ENCODE measurements at places on chromosomes 3 and 15. TPM values are rescaled to one million over a fixed set of nuclear protein-coding genes. Genes with fewer than 3 reads are reported as not detected.
A peak's percentile ranks its signal among the peaks of the same experiment; 100 is the strongest.

- H3K27ac ChIP-seq, result no peak overlapping the region
- H3K4me3 ChIP-seq, result no peak overlapping the region
- H3K27me3 ChIP-seq, result no peaks in the 10 kb centered on the region
- H3K4me1 ChIP-seq, result no peaks in the 10 kb centered on the region
These were observed 2.7 kb downstream of the TMEM108 start for GRCh38 chr3:133040696-133041523.

DNA sequence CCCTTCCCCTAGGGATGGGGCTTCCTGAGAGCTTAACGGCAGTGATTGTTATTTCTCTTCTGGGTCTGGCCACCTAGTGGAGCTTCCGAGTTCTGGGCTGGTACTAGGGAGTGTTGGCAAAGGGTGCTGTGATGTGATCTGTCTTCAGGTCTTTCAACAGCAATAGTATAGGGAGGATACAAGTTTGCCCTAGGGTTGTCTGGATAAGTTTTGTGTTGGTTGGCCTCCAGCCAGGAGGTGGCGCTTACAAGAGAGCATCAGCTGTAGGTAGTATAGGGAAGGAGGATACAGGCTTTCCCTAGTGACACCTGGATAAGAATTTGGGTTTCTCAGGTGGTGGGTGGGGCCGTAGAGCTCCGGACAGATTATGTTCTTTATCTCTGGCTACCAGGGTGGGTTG is 19.2 kb upstream of the CPOX start:
- peak; percentile 48 for DNase-seq
- H3K27me3 ChIP-seq, result no peaks in the 10 kb centered on the region
- no peak overlapping the region for H3K4me3 ChIP-seq
- no peaks in the 10 kb centered on the region for H3K4me1 ChIP-seq
- no peak overlapping the region for H3K27ac ChIP-seq

The ITGB5 gene
- 123 TPM for total RNA-seq

GRCh38 chr3:54878145-54878544 is 49.7 kb downstream of the LRTM1 start:
- no peaks in the 10 kb centered on the region for H3K36me3 ChIP-seq
- H3K4me3 ChIP-seq, result no peak overlapping the region
- H3K27ac ChIP-seq, result no peak overlapping the region
- H3K4me1 ChIP-seq, result no peaks in the 10 kb centered on the region
- DNase-seq, result no peak

- H3K27ac ChIP-seq, result no peak overlapping the region
- H3K4me3 ChIP-seq, result no peak overlapping the region
- no peaks in the 10 kb centered on the region for H3K36me3 ChIP-seq
These were observed 55.1 kb upstream of the NSMCE3 start for GRCh38 chr15:29324746-29325145.

The TUBGCP5 gene
- total RNA-seq, result 53.1 TPM

DNA sequence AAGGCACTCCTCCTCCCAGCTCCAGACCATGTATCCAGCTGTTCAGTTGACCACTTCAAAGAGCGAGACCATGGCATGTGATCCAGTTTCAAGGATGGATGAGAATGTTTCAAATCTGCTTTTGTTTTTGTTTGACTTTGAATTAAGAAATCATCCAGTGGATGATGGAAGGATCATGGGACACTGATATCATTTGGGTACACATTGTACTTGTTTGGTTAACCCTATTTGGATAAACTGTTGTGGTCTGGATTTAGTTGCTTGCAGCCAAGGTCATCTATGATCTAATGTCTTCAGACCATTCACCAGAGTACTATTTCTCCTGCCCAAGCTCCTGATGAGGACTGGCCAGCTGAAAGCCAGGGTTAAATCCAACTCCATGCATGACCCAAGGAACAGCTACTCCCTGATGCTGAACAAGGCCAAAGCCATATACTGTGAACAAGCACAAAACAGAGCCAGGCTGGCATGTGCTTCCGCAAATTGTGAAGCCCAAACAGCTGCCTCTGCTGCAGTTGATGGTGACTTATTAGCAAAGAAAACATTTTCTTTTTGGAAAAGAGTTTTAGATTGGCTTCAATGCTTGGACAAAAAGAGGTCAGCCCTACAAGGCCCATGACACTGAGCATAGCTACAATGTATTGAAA is 5.2 kb upstream of the ADAMTS17 start:
- no peak for DNase-seq
- no peaks in the 10 kb centered on the region for H3K27me3 ChIP-seq
- H3K4me1 ChIP-seq, result no peaks in the 10 kb centered on the region
- H3K27ac ChIP-seq, result no peak overlapping the region

The NR1I2 gene
- not detected for total RNA-seq

The IGSF10 gene
- 2.6 TPM for total RNA-seq

- no peaks in the 10 kb centered on the region for H3K4me1 ChIP-seq
- H3K4me3 ChIP-seq, result no peak overlapping the region
- no peaks in the 10 kb centered on the region for H3K36me3 ChIP-seq
- no peak for DNase-seq
- no peak overlapping the region for H3K27ac ChIP-seq
These were observed 60.2 kb downstream of the PLXNA1 start for GRCh38 chr3:127043041-127043641.

DNA sequence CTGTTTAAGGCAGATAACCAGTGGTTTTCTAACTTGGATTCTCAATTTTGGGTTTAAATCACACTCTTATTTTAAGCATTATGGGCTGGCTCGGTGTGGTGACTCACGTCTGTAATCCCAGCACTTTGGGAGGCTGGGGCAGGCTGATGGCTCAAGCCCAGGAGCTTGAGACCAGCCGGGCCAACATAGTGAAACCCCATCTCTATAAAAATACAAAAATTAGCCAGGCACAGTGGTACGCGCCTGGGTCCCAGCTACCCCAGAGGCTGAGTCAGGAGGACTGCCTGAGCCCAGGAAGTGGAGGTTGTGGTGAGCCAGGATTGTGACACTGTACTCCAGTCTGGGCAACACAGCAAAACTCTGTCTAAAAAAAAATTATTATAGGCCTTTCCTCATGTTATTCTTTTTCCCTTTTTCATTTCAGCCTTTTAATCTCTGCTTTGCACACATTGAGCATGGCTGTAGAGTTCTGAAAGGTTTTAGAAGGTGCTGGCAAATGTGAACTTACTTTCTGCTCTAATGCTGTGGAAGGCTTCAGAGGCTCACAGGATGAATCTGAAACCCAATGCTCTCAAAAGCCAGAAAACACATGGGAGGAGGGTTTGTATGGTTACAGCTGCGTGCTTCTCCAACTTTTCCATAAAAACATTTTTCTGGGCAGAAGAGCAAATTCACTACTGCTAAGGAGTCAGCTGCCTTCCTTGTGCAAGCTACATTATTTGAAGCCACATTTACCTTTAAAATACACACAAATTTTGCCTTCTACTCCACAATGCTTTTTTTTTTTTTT is 32.5 kb downstream of the CHAC1 start:
- no peak for DNase-seq
- H3K4me3 ChIP-seq, result no peak overlapping the region
- no peaks in the 10 kb centered on the region for H3K4me1 ChIP-seq
- H3K36me3 ChIP-seq, result no peaks in the 10 kb centered on the region
- H3K27me3 ChIP-seq, result no peaks in the 10 kb centered on the region

The ZBBX gene
- total RNA-seq, result not detected

DNA sequence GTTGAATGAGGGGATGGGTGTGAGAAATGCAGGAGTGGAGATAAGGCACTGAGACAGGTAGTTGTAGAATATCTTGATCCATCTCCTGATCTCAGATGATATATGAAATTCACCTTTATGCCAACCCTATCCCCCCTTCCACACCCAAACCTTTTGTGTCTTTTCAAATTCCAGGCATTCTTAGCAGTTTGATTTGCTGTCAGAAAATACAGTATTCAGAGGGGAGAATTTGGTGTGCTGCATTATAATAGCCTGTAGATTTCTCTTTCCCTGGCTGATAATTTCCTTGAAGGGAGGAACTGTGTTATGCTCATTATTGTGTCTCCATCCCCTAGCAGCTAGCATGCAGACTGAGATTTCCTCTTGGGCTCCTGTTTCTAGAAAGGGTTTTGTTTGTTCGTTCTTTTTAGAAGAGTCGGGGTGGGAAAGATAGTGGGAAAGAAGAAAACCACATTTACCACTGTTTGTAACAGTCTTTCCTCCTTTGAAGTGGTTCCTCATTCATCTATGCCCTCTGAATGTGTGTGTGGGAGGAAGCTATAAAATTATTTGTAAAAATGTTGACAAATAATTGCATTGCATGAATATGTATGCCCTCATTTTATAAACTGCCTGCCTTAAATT is 373.4 kb downstream of the DIPK2A start:
- peaks cover 56% of the 10 kb centered on the region for H3K4me1 ChIP-seq
- H3K27ac ChIP-seq, result peak overlapping the region; percentile 89
- no peak overlapping the region for H3K4me3 ChIP-seq
- no peaks in the 10 kb centered on the region for H3K36me3 ChIP-seq
- DNase-seq, result no peak
- H3K27me3 ChIP-seq, result no peaks in the 10 kb centered on the region

The NMNAT3 gene
- 17.5 TPM for total RNA-seq

DNA sequence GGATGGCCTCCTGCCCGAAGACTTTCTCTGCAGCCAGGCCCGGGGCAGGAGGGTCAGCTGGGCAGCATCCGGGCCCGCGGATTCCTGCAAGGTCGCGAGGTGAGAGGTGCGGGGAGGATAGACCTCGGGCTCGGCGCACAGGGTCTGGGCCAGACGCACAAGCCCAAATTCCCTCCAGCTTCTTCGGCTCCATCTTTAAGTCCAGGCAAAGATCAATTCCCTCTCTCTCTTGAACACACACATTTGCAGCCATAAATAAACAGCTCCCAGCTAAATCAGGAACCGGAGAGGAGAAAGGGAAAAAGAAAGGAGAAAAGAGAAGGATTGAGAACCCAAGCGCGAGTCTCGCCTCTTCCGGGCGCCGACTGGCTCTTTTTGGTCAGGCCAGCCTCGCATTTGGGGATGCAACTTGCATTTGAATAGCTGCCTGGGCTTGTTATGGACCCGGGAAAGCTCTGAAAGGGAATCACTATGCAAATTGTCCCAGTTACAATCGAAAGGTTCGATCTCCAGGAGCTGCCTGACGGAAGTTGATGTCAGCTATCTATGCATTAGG is 14.5 kb upstream of the ONECUT1 start:
- no peaks in the 10 kb centered on the region for H3K27me3 ChIP-seq
- no peak overlapping the region for H3K4me3 ChIP-seq
- H3K36me3 ChIP-seq, result no peaks in the 10 kb centered on the region
- H3K27ac ChIP-seq, result no peak overlapping the region
- no peak for DNase-seq

The FOXB1 gene
- not detected for total RNA-seq

GRCh38 chr3:167671878-167672427 is 18.2 kb upstream of the WDR49 start:
- DNase-seq, result no peak
- H3K4me3 ChIP-seq, result no peak overlapping the region
- H3K4me1 ChIP-seq, result no peaks in the 10 kb centered on the region
- no peaks in the 10 kb centered on the region for H3K27me3 ChIP-seq
- no peak overlapping the region for H3K27ac ChIP-seq

GRCh38 chr3:126545544-126545943 is 13.2 kb downstream of the C3orf22 start:
- H3K36me3 ChIP-seq, result no peaks in the 10 kb centered on the region
- DNase-seq, result no peak
- no peaks in the 10 kb centered on the region for H3K27me3 ChIP-seq
- no peaks in the 10 kb centered on the region for H3K4me1 ChIP-seq
- no peak overlapping the region for H3K4me3 ChIP-seq

- DNase-seq, result no peak
- no peaks in the 10 kb centered on the region for H3K27me3 ChIP-seq
- no peaks in the 10 kb centered on the region for H3K36me3 ChIP-seq
- no peak overlapping the region for H3K4me3 ChIP-seq
- no peaks in the 10 kb centered on the region for H3K4me1 ChIP-seq
- no peak overlapping the region for H3K27ac ChIP-seq
These were observed 276.9 kb downstream of the TLE3 start for GRCh38 chr15:69820819-69821218.

DNA sequence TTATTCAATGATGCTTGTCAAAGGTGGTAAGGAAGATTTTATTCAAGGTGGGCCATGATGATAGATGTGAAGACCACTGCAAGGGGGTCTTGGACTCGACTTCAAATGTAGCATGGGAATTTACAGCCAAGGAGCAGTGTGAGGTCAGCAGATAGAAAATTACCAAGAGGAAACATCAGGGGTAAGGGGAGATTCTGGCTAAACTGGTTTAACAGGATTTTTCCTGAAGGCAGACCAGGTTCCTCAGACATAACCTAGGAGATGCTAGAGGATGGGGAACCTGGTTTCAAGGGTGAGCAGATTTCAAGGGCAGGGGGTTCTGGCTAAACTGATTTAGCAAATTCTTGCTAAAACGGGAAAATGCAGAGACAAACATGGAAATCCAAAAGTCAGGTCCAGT is 464.9 kb downstream of the TAFA4 start:
- DNase-seq, result peak; percentile 10
- no peaks in the 10 kb centered on the region for H3K27me3 ChIP-seq
- H3K36me3 ChIP-seq, result no peaks in the 10 kb centered on the region
- H3K27ac ChIP-seq, result no peak overlapping the region
- H3K4me3 ChIP-seq, result no peak overlapping the region
- peaks cover 9% of the 10 kb centered on the region for H3K4me1 ChIP-seq

DNA sequence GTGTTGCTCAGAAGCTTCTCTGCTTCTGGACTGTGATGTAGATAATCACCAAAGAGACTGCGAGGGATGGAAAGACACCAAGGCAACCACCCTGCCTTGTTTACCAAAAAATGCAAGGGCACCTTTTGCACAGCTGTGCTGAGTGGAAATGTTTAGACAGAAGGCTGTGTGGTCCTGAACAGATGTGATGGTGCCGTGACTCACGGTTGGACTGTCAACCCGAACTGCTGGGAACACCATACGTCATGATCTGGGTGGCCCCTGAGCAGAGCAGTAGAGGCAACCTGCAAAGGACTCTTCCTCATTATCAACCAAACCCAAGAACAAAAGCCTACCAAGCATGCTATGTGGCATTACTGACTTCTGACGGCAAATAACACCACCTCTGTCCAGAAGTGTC is 61.3 kb upstream of the LPP start:
- no peak for DNase-seq

DNA sequence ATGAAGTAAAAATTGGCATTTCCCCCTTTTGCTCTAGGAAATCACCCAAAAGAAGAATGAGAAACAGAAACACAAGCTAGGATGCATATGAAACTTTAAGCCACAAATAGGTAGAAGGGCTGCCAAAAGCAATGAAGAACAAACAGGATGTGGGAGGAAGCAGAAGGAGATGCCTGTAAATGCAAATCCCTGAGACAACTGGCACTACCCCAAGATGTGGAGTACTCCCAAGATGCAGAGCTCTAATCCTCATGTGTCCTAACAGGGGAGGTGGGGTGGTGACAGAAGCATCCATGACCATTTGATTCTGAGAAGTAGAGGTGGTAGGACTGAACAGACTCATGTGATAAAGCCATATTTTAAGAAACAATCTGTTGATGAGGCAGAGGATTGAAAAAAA is 31.9 kb upstream of the ZNF280D start:
- H3K4me1 ChIP-seq, result no peaks in the 10 kb centered on the region
- no peak overlapping the region for H3K27ac ChIP-seq
- no peaks in the 10 kb centered on the region for H3K36me3 ChIP-seq
- no peak for DNase-seq

The ROPN1 gene
- total RNA-seq, result not detected

DNA sequence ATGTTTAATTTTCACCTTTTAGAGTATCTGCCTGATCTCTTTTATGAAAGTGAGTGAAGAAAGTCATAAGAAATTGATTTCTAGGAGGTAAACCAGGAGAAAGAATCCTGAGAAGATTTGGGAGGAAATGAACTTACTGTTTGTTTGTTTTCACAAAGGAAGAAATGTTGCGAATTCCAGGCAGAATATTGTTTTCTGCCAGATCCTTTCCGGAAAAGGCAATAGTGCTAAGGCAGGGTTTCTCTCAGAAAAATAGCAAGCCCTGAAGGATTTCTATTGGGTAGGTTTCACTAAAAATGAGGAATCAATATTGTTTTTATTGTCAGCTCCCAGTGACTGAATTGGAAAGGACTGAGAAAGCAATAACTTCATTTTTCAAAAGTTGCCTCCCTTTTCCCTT is 85.7 kb upstream of the TGFBR2 start:
- H3K27me3 ChIP-seq, result no peaks in the 10 kb centered on the region
